Spinal cord (tissue), 10 donors: ENCODE measurements at places on chromosomes 13 and 19. TPM values are rescaled to one million over a fixed set of nuclear protein-coding genes. Genes with fewer than 3 reads are reported as not detected.

DNA sequence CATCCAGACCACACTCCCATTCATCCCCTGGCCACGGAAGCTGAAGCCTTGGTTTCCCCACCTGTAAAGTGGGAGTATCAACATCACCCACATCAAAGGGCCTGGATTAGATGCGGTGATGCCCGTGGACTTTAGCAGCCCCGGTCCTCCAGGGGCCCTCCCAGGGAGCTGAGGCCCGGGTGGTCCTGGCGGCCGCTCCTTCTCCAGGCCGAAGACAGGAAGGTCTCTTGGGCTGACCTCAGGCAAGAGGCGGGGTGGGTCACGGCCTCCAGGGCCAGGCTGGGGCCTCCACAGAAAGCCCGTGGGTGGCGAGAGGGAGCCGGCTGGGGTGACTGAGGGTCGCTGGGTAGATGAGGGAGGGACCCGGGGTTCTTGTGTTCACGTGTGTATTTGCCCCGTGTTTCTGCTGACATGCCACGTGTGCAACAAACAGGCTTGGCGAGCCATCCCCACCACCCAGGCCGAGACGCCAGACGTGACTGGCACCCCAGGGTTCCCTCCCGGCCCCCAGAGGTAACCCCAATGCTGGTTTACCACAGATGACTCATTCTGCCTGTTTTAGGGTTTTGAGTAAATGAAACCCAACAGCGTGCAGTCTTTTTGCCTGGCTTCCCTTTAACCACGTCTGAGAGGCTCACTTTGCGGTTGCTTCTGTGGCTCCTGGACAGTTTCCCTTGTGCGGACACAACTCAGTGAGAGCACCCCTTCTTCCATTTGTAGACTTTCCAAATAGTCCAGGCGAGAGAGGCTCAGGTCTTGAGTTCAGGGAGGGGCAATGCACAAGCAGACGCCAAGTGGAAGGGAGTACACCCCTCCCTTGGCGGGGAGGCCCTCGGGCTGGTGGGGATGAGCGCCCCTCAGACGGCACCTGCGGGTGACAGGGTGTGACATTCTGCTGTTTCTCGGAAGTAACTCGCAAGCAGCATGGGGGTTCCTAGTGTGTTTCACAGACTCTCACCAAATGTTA lies 42.9 kb downstream of the C13orf46 start:
- H3K27me3 ChIP-seq = no peaks in the 10 kb centered on the region
- DNase-seq = no peak

DNA sequence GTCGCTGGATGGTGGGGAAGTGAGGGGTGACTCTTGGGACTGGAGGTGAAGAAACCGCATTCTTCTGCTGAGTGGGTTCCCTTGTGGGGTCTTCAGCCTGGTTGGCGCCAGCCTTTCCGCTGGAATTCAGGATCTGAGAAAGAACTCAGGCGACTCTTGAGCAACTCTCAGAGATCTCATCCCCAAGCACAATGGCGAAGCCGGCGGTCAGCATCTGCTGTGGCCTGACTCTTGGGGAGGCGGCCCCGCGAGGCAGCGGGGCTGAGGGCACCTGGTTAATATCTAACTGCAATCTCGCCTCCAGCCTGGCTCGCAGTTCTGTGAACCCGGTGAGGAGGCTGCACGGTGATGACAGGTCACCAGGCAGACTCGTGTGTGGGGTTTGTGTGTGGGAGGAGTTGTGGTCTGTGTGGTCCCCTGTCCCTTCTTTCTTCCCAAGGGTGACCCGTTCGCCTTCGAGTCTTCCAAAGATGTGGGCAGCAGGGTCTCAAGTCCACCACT lies 883 bp downstream of the ZNF441 start:
- H3K36me3 ChIP-seq = peaks cover 2% of the 10 kb centered on the region
- peak overlapping the region; percentile 96 for H3K27ac ChIP-seq
- peaks cover 17% of the 10 kb centered on the region for H3K4me1 ChIP-seq
- H3K27me3 ChIP-seq = no peaks in the 10 kb centered on the region
- H3K4me3 ChIP-seq = peak overlapping the region; percentile 89

GRCh38 chr13:108566413-108567170 lies 62.8 kb upstream of the MYO16 start:
- DNase-seq = no peak
- no peaks in the 10 kb centered on the region for H3K27me3 ChIP-seq
- H3K27ac ChIP-seq = no peak overlapping the region
- no peaks in the 10 kb centered on the region for H3K4me1 ChIP-seq
- no peak overlapping the region for H3K4me3 ChIP-seq

DNA sequence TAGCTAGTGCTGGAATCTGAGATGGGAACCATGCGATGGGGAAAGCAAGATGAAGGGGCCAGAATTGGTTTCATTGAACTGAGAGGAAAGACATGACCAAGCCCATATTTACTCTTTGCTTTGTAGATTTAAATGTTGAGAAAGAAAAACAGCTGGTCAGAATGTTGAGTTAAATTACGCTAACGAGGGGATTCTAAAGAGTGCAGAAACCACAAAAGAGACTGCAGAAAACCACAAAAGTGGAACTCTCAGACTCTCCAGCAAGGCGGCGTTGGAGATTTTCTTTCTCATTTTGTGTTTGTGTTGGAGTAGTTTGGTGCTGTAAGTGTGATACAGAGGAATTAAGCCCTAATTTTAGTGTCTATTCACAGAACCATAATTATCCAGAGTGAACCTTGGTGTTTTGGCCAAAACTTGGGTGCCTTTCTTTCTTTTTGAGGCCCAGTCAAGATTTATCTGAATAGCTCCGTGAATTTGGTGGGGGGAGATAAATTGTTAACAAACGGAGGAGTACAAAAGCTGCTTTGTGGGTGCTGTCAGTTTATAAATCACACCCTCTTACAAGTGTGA lies 26.3 kb downstream of the SAE1 start:
- H3K4me3 ChIP-seq = no peak overlapping the region
- peaks cover 22% of the 10 kb centered on the region for H3K4me1 ChIP-seq
- DNase-seq = peak; percentile 56
- no peaks in the 10 kb centered on the region for H3K27me3 ChIP-seq
- peaks cover 27% of the 10 kb centered on the region for H3K36me3 ChIP-seq
- H3K27ac ChIP-seq = peak overlapping the region; percentile 87

DNA sequence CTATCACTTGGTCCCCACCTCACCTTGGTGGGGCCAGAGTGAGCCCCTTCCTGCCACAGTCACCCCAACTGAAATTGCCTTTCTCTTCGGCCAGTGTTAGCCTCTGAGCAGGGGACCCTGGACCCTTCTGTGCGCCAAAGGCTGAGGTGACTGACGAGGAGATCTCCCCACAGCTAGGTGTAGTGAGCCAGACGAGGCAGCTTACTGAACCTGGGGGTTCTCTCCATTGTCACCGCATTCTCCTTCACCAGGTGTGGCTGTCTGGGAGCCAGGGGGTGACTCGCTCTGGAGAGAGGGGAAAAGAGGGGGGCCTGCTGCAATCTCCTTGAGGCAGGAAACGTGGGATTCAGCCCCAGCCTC lies 1.3 kb downstream of the RPS28 start:
- no peaks in the 10 kb centered on the region for H3K27me3 ChIP-seq
- peaks cover 29% of the 10 kb centered on the region for H3K4me1 ChIP-seq
- H3K36me3 ChIP-seq = peaks cover 32% of the 10 kb centered on the region
- H3K27ac ChIP-seq = no peak overlapping the region
- peak overlapping the region; percentile 99 for H3K4me3 ChIP-seq
- no peak for DNase-seq

GRCh38 chr13:105368781-105369180 lies 1166.7 kb downstream of the EFNB2 start:
- no peak overlapping the region for H3K4me3 ChIP-seq
- H3K4me1 ChIP-seq = no peaks in the 10 kb centered on the region
- H3K36me3 ChIP-seq = no peaks in the 10 kb centered on the region
- H3K27me3 ChIP-seq = no peaks in the 10 kb centered on the region
- H3K27ac ChIP-seq = no peak overlapping the region

- peaks cover 4% of the 10 kb centered on the region for H3K4me1 ChIP-seq
- no peak for DNase-seq
- H3K36me3 ChIP-seq = no peaks in the 10 kb centered on the region
- no peak overlapping the region for H3K27ac ChIP-seq
- no peaks in the 10 kb centered on the region for H3K27me3 ChIP-seq
These were observed 54.9 kb upstream of the RFC3 start for GRCh38 chr13:33763021-33763420.

- no peaks in the 10 kb centered on the region for H3K27me3 ChIP-seq
- H3K4me1 ChIP-seq = peaks cover 12% of the 10 kb centered on the region
- H3K36me3 ChIP-seq = no peaks in the 10 kb centered on the region
- no peak for DNase-seq
- no peak overlapping the region for H3K4me3 ChIP-seq
These were observed 252.1 kb downstream of the DCLK1 start for GRCh38 chr13:35879111-35879510.

DNA sequence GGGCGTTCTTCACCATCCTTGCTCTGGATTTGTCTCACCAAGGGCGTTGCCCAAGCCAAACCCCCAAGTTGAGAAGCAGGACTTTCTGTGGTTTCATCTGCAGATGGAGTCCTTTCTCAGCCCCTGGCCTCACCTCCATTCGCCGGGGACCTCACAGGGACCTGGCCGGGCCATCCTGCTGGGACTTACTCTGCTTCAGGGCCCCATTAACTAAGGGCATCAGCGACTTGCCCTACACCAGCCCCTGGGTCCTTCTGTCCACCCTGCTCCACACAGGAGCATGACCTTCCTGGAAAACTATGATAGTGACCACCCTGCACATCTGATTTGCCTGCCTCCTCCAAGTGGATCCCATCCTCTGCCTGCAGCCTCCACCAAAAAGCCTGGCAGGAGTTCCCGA lies 47.2 kb upstream of the SPACA7 start:
- no peaks in the 10 kb centered on the region for H3K36me3 ChIP-seq
- H3K27me3 ChIP-seq = peaks cover 32% of the 10 kb centered on the region
- H3K4me1 ChIP-seq = peaks cover 15% of the 10 kb centered on the region
- DNase-seq = no peak
- no peak overlapping the region for H3K27ac ChIP-seq

DNA sequence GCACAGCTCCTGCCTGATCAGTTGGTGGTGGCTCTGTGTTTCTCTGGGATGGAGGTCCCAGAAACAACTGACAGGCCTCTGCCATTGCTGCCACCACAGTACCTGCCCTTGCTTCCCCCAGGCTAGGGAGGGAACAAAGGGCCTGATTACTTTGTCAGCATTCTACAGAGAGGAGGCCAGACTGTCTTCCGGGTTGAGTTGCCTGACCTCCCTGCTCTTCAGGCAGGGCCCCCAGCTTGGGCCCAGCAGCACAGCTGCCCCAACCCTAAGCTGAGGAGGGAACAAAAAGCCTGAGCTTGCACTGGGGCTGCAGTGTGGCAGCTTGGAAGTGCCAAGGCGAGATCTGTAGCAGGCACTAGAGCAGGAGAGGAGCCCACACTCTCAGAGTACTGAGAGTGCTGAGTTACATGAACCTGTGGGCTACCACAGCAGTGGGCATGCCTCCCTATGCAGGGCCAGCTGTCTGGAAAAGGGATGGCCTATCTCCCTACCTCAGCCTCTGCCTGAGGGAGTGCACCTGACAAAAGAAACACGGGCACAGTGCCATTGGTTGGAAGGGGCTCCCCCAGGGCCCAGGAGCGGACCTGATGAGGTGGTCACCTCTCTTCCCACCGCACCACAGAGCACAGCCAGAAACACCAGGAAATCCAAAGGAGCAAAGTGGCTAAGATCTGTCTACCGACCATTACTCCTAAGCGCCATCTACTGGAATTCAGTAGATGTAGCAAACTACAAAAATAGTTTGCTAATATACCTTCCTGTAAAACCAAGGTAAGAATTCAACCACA lies 24.4 kb downstream of the SLC25A15 start:
- peaks cover 26% of the 10 kb centered on the region for H3K36me3 ChIP-seq
- H3K27me3 ChIP-seq = no peaks in the 10 kb centered on the region
- no peak overlapping the region for H3K27ac ChIP-seq
- H3K4me3 ChIP-seq = no peak overlapping the region

The ZNF345 gene
- 12.1 TPM for total RNA-seq

The FSD1 gene
- total RNA-seq = 34.4 TPM
